Activated CD4-positive, alpha-beta T cell treated with anti-CD3 and anti-CD28 coated beads, Interleukin-2, Interleukin-4, amounts not matched to agents 100 ng/mL and 50 ng/mL, durations not matched to agents 16 hours and 8 hours (primary cell): ENCODE measurements at places on chromosomes 7 and 10.

GRCh38 chr10:125744909-125745308, 25.4 kb downstream of the EDRF1 start:
- no peak for DNase-seq

- DNase-seq: no peak
These were observed 81.7 kb upstream of the HECTD2 start for GRCh38 chr10:91328320-91328984.

GRCh38 chr7:101744588-101744987, 72.8 kb upstream of the CUX1 start:
- DNase-seq: no peak

- DNase-seq: no peak
These were observed 12.2 kb upstream of the SAMD9L start for GRCh38 chr7:93160410-93160809.

DNA sequence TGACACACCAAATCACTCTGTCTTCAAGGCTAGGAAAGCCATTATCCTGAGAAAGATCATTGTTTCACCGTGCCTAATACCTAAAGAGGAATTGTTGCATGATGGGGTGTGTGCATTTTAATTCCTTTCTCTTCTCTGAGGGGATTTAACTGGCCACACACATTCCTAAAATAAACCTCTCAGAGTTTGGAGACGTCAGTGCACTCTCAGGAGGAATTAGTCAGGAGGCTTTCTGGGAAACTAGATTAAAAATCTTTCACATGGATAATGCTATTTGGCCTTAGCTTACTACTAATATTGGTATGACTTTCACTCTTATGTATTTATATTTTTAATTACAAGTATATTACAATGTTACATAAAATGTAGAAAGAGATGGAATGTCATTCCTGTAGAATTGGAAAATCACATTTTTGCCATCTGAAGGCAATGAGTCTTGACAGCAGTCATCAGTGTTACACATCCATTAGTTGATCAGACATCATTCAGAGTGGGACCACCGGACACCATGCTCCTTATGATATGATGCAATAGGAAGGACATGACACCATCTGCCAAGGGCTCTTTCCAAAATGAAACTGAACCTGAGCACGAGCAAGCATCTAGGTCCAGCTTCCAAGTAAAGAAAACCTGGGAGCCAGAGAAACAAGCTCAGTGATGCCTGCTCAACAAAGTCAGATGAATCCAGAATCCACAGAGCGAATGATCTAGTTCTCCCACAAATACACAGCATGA, 43.1 kb upstream of the TMEM273 start:
- DNase-seq: no peak

DNA sequence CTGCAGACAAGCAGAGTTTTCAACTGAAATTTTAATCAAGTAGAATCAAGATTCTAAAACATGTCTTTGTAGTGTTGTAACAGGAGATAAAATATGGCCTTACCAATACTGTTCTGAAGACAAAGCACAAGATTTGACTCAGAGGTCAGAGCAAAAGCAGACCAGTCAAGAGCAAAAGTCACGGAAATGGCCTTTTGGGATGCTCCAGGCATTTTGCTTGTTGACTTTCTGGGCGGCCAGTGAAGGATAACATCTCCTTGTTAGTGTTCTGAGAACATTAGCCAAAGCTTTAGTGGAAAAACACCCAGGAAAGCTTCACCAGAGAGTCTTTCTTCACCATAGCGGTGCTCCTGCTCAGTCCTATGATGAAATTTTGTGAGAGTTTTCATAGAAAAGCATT, 590.6 kb downstream of the ARL4A start:
- DNase-seq: no peak

GRCh38 chr10:15060638-15061037, 16.9 kb downstream of the OLAH start:
- no peak for DNase-seq

DNA sequence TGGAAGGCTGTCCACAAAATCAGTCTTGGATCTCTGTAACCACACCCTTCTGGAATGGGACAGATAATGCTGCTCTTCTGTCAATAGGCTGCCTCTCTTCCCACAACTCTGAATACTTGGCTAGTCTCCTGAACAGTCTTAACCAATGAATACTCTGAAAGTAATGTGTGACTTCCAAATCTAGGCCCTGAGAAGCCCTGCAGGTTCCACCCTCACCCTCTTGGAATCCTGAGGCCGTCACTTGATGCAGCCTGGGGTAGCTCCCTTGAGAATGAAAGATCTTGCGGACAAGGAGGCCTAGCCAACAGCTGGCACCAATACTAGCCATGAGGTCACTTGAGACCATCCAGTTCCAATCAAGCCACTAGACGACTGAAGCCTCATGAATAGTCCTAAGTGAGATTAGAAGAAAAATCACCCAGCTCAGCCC, 109.2 kb downstream of the ARHGAP12 start:
- DNase-seq: no peak

- no peak for DNase-seq
These were observed 202.2 kb downstream of the SNX10 start for GRCh38 chr7:26493737-26494428.

- no peak for DNase-seq
These were observed 75.1 kb downstream of the DGKI start for GRCh38 chr7:137771679-137772078.

DNA sequence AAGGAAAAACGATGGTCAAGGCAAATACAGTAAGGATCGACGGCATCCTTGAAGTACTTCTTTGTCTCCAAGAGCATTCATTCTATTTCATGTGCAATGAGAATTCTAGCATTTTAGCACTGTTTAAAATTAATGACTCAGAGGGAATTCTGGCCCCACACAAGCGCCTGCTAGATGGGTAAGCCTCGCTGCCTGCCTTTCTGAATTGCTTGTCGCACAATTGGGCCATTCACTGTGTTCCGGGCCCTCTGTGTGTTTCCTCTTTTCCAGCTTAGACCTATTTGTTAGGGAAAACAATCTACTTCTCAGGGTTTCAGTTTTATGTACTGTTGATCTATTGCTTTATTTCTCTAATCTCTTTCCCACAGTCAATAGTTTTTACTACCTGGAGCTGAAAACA, 204.7 kb upstream of the ZNF32 start:
- DNase-seq: no peak

GRCh38 chr10:60846173-60846572, 67.9 kb downstream of the CDK1 start:
- no peak for DNase-seq

DNA sequence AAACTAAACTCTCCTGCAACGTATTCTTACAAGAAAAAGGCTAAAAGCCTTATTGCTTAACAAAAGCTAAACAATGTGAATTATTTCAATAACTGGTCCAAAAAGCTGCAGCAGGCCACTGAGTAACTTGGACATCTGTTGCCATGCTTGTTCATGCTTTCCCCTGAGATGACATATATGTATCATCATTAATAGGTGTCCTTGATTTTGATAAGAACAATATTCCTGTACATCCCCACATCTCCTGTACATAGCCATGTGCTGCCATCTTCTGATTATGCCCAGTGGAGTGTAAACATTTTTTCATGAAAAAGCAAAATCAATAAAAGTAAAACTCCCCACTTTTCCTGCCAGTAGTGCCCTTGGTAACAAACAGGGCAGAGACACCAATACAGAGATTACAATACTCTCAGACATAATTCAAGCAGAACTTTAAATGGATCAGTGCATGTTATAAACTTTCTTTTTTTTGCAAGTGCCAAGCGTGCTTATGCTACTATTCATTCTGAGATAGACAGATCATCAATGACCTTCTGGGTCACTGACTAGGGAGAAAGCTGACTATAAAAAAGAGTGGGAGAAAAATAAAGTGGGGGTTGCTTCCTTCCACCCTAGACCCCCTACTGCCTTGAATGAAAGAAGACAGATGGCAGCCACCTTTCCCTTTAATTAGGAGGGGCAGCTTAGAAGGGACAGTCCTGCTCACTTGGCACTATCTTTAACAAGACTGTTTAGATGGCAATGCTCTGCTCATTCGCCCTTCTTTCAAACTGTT, 205.5 kb upstream of the KLF14 start:
- no peak for DNase-seq

- DNase-seq: no peak
These were observed 23.6 kb upstream of the SEMA3C start for GRCh38 chr7:80942261-80943041.

DNA sequence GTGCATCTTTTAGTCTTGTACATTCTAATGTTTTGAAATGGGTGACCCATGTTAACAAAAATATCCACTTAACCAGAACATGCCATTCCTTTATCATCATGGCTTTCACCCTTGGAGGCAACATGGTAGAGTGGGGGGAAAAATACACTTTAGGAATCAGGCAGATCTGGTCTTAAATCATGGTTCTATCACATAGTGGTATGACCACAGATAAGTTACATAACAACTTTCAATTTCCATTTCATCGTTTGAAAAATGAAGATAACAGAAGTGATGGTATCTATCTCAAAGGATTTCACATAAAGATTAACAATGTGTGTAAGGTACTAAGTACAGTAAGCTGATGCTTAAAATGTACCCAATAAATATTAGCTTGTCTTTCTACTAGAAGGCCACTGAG, 19.0 kb downstream of the TMEM168 start:
- no peak for DNase-seq

- no peak for DNase-seq
These were observed 427.6 kb downstream of the INHBA start for GRCh38 chr7:41275255-41275654.

DNA sequence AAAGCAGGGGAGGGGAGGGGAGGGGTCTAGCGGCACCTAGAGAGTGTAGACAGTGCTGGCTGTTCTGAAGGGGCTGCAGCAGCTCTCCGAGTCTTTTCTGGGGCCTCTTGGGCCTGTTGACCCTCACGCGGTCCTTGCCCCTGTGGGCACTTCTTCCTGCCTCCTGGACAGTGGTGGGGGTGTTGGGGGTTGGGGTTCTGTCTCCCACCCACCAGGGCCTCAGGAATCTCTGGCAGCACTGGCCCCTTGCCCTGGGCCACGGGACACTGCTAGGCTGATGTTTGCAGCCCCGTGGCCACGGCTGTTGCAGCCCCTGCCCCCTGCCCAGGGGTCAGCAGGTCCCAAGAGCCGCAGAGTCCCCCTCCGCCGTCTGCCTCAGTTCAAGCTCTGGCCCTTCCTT, 68.9 kb upstream of the INPP5A start:
- DNase-seq: no peak

- no peak for DNase-seq
These were observed 356.4 kb downstream of the RPS24 start for GRCh38 chr10:78390051-78390450.

- DNase-seq: no peak
These were observed 88.2 kb downstream of the CHRM2 start for GRCh38 chr7:136956671-136957070.

DNA sequence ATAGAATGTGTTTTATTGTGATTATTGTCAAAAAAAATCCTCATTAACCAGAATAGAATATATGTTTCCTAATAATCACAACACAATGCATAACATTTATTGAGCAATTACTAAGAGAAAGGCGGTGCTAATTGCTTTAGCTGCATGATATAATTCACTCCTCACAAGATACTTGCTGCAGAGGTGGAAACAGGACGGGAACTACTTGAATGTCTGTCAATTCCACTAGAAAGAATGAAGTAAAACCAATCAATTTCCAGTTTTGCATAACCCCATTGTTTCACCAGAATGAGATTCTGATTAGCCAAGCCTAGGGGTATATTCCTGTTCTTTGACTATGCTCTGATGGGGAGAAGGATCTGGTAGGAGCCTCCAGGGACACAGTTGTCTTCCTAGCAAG, 239.1 kb upstream of the NRP1 start:
- no peak for DNase-seq
